Activated CD4-positive, CD25-positive, alpha-beta regulatory T cell treated with anti-CD3 and anti-CD28 coated beads, Interleukin-2, amount 50 U/mL, for 24 hours (primary cell): ENCODE measurements at places on chromosomes 6 and 20.

GRCh38 chr6:53758496-53758895 is 36.3 kb upstream of the LRRC1 start:
- no peak for ATAC-seq

GRCh38 chr6:761997-762396 is 69.1 kb upstream of the EXOC2 start:
- no peak for ATAC-seq

GRCh38 chr6:12369781-12370262 is 79.7 kb downstream of the EDN1 start:
- no peak for ATAC-seq

DNA sequence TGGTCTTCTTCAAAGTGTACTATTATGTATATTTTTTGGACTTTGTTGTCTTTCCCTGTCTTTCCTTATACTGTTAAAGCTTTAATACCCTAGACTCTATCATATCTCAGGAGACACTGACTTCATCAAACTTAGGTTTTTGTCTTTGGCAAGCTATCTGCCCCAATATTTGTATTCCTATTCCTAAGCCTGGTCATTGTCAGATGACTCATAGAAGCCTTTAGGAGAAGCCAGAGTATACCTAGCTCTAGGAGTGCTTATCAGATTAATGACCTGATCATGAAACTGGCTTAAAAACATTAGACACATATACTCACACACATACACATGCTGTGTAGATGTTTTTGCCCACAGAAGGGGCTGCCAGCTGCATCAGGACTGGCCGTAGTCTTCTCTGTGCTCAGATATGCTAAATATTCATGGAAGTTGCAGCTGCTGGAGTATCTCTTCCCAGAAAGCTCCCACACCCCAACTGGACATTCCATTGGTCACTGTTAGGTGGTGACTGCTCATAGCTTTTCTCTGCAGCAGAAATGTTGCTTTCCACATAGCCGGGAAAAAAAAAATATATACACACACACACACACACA is 102.0 kb downstream of the ANKS1A start:
- ATAC-seq = no peak

- no peak for ATAC-seq
These were observed 191.6 kb upstream of the MCHR2 start for GRCh38 chr6:100185615-100186014.
